ENCODE measurements at places on chromosomes 13 and 19.

DNA sequence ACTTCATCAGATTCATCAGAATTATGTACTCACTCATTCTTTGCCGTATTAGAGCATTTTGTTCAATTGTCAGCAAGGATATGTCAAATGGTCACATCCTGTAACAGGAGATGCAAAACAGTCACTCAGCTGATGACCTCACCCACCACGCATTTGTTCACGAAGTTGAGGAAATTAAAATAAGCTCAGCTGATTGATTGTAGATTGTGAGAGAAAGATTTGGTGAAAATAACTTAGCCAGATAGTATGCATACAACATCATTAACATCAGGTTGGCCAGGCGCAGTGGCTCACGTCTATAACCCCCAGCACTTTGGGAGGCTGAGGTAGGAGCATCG lies 22.6 kb upstream of the CDC16 start:
- DNase-seq: no peak

- DNase-seq: no peak
Observed at GRCh38 chr13:93967286-93967685, 512.2 kb downstream of the DCT start.

DNA sequence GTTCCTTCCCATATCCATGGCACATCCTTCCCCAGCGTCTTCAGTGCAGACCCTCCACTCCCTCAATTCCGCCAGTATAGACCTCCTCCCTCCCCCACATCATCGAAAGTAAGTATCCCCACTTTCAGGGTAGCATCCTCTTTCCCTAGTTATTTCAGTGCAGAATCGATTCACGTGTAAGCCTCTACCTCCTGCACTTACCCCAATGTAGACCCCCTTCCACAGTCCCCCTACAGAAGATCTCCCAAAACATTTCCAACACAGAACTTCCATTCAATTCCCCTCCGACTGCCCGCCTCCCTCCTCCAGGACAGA lies 664 bp downstream of the IRF3 start:
- no peak for DNase-seq

GRCh38 chr19:46600384-46601317 lies 479 bp upstream of the CALM3 start:
- DNase-seq: peak; percentile 98
